ENCODE measurements at places on chromosomes 3 and 15.

- DNase-seq = no peak
Observed at GRCh38 chr15:69804786-69805185, 292.9 kb downstream of the TLE3 start.

GRCh38 chr3:61664105-61664482, 102.7 kb downstream of the PTPRG start:
- DNase-seq = no peak

- no peak for DNase-seq
Observed at GRCh38 chr15:60326824-60327654, 70.7 kb downstream of the ANXA2 start.

GRCh38 chr15:57284535-57284934, 91.8 kb upstream of the CGNL1 start:
- no peak for DNase-seq

- DNase-seq = no peak
Observed at GRCh38 chr3:135895734-135896121, 69.8 kb upstream of the PPP2R3A start.
